ENCODE measurements at places on chromosomes 4 and X.

- no peak for DNase-seq
- no peaks in the 10 kb centered on the region for H3K36me3 ChIP-seq
- peak overlapping the region; percentile 3 for H3K27ac ChIP-seq
- no peaks in the 10 kb centered on the region for H3K4me1 ChIP-seq
Observed at GRCh38 chrX:119655125-119655524, 37.8 kb downstream of the SEPTIN6 start.

DNA sequence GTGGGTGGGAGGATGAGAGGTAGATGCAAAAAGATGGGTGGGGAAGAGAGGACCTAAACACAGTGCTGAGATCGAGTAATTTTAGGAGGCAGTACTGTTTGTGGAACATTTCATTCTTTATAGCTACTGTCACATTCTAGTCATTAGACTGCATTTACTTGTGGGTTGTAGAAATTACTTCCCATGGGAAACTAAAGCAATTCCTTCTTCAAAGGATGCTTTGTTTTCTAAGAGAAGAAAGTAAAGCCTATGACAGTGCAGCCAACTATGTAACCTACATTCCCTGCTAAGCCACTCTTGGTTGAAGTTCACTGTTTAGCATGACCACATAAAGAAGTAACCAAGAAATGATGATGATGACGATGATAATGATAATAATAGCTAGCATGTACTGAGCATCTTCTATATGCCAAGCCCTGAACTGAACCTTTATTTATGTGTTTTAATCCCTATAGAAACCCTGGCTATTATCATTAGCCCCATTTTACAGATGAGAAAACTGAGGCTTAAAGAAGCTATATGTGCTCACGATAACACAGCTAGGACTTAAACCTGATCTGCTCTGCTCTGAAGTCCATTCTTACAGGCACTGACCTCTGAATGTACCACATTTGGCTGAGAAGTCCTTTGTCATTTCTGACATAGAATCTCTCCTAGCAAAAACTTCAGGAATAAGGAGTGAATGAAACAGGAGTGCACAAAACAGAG, 114.5 kb upstream of the KIT start:
- no peaks in the 10 kb centered on the region for H3K27me3 ChIP-seq
- no peak for DNase-seq
- no peak overlapping the region for H3K4me3 ChIP-seq
- no peaks in the 10 kb centered on the region for H3K36me3 ChIP-seq

- H3K27me3 ChIP-seq, result no peaks in the 10 kb centered on the region
- DNase-seq, result no peak
- H3K4me3 ChIP-seq, result no peak overlapping the region
- H3K36me3 ChIP-seq, result no peaks in the 10 kb centered on the region
- H3K4me1 ChIP-seq, result peaks cover 14% of the 10 kb centered on the region
Observed at GRCh38 chr4:118327554-118328241, 25.1 kb downstream of the PRSS12 start.

GRCh38 chr4:8599657-8600056, 7.1 kb downstream of the CPZ start:
- H3K27ac ChIP-seq, result peak overlapping the region; percentile 56
- H3K36me3 ChIP-seq, result no peaks in the 10 kb centered on the region
- no peaks in the 10 kb centered on the region for H3K27me3 ChIP-seq
- peaks cover 29% of the 10 kb centered on the region for H3K4me1 ChIP-seq
- DNase-seq, result no peak

DNA sequence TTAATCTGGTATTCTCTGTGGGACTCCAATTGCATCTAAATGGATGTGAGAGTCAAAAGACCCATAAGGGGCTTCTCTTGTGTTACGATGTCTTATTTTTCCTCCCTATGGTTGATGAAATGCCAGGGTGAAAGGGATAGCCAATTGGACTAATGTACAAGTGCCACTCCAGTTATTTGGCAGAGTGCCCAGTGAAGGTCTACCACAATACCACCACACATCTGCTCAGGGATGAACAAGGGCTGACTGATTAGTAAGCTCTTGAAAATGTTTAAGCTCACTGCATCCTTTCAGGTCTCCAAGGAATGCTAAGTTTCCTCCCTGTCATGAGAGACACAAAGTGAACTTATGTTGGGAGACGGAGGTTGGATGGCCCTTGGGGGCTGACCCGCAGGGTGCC, 57.8 kb downstream of the HEPH start:
- H3K27me3 ChIP-seq, result no peaks in the 10 kb centered on the region
- H3K27ac ChIP-seq, result no peak overlapping the region
- DNase-seq, result no peak
- no peaks in the 10 kb centered on the region for H3K4me1 ChIP-seq
- H3K4me3 ChIP-seq, result no peak overlapping the region

DNA sequence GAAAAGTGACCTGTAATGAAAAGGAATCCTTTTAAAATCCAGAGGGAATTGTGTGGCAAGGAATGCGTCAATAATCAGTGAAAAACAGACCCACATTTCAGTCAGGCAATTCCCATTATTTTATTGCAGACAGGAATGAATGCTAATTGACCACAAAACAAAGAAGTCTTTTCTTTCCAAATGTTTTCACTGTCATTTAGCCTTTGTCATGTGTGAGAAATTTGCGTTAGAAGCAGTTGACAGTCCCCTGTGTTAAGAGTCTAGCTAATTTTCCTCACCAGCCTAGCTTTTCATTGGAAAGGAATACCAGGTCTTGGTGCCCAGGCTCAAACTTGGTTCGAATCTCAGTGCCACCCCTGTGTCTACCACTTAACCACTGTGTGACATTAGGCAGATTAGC, 83.4 kb downstream of the KIT start:
- no peaks in the 10 kb centered on the region for H3K27me3 ChIP-seq
- H3K36me3 ChIP-seq, result no peaks in the 10 kb centered on the region
- no peak overlapping the region for H3K4me3 ChIP-seq
- H3K4me1 ChIP-seq, result no peaks in the 10 kb centered on the region

GRCh38 chrX:136347706-136348105, 46.9 kb downstream of the ADGRG4 start:
- no peaks in the 10 kb centered on the region for H3K4me1 ChIP-seq
- no peaks in the 10 kb centered on the region for H3K27me3 ChIP-seq
- no peak overlapping the region for H3K27ac ChIP-seq
- no peaks in the 10 kb centered on the region for H3K36me3 ChIP-seq
- H3K4me3 ChIP-seq, result no peak overlapping the region

GRCh38 chr4:62243895-62244294, 1043.8 kb downstream of the ADGRL3 start:
- no peak for DNase-seq
- no peak overlapping the region for H3K27ac ChIP-seq
- no peaks in the 10 kb centered on the region for H3K4me1 ChIP-seq
- H3K4me3 ChIP-seq, result no peak overlapping the region

DNA sequence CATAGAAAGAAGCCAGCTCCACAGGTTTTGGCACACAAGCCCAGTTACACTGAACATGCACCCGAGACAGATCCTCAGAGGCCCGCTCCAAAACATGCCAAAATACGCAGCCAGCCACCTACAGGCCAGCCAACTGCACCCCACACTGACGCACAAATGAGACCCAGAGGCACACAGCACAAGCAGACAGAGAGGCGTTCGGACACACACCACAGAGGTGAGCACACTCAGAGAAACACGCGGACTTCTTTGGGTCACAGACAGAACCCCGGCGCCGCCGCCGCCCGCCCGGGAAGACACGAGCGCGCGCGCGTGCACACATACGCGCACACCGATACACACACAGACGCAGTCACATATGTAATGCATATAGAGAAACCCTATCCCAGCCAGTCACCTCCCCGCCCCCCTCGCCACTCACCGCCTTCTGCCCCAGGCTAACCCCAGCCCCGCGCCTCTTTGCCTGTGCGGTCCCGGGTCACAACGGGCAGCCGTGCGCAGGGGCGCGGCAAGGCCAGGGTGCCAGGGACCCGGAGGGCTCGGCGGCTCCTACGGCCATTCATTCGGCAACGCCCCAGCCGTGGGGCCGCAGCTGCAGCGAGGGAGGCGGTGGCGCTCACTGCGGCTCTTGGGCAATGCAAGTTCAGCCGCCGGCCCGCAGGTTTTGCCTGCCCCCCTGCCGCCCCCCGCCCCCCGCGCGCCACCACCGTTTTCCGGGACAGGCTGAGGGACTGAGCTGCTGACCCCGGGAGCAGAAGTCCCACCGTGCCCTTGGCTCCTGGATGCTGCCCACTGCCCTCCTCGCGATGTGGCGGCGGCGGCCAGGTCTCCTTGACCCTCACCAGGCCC, 553 bp downstream of the SEPTIN6 start:
- no peaks in the 10 kb centered on the region for H3K27me3 ChIP-seq
- no peaks in the 10 kb centered on the region for H3K36me3 ChIP-seq
- peaks cover 8% of the 10 kb centered on the region for H3K4me1 ChIP-seq
- H3K27ac ChIP-seq, result peak overlapping the region; percentile 78

- no peak overlapping the region for H3K4me3 ChIP-seq
- H3K4me1 ChIP-seq, result no peaks in the 10 kb centered on the region
- DNase-seq, result no peak
- no peaks in the 10 kb centered on the region for H3K27me3 ChIP-seq
- H3K36me3 ChIP-seq, result no peaks in the 10 kb centered on the region
Observed at GRCh38 chr4:161949946-161950725, 213.7 kb downstream of the FSTL5 start.

GRCh38 chrX:46433892-46434291, 111.3 kb downstream of the ZNF674 start:
- no peak overlapping the region for H3K27ac ChIP-seq
- H3K4me1 ChIP-seq, result no peaks in the 10 kb centered on the region
- H3K36me3 ChIP-seq, result no peaks in the 10 kb centered on the region
- no peak for DNase-seq

DNA sequence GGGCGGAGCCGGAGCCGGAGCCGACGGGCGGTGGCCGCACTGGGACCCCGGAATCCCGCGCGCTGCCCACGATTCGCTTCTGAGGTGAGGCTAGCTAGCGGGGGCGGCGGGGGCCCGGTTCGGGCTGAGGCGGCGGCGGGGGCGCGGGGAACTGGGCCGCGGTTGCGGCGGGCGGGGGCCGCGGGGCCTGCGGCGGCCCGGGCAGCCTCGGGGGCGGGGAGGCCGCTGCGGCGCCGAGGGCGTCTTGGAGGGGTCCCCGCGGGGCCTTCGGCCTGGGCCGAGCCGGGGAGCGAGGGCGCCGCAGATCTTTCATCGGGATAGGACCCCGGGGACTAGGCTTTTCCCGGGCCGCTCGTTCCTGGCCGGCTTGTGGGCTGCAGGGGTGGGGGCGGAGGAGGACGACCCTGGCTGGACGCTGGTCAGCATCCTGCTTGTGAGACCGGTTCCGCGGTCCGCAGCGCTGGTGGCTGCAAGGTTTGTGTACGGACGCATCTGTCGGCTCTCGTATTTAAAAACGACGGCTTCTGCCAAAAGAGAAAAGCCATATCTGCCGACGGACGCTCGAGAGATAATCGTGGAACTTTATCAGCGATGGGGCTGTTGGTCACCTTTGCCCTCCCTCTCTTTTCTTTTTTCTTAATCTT, 419 bp downstream of the ADD1 start:
- no peak for DNase-seq
- peak overlapping the region; percentile 74 for H3K4me3 ChIP-seq
- peaks cover 57% of the 10 kb centered on the region for H3K4me1 ChIP-seq
- H3K36me3 ChIP-seq, result no peaks in the 10 kb centered on the region
- peak overlapping the region; percentile 96 for H3K27ac ChIP-seq

DNA sequence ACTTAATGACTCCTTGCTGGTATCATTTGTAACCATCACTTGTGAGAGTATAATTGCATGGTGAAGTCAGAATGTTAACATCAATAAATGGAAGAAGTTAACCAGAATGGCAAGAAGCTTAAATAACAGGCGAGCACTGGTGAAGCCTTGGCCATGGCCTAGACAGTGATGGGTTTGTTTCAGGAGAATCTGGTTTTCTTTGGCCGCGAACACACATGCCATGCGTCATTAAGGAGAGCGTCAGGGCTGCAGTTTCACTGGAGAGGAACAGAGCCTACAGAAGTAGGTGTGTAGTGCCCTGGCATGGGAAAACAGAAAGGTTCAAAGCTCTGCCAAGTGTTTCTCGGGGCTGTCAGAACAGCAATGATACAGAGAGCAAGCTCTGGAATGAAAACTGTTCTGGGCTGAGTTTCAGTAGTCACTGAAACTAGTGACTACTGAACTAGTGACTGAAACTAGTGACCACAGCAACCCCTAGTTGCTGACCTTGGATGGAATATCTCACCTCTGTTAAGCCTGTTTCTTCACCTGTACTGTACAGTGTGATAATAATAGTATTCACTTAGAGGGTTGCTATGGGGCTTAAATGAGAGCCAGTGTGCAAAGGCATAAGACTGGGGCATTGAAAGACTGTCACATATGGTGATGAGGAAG, 93.8 kb downstream of the C4orf51 start:
- peaks cover 9% of the 10 kb centered on the region for H3K36me3 ChIP-seq
- no peak for DNase-seq
- H3K4me1 ChIP-seq, result no peaks in the 10 kb centered on the region
- no peak overlapping the region for H3K27ac ChIP-seq
- H3K4me3 ChIP-seq, result no peak overlapping the region
- no peaks in the 10 kb centered on the region for H3K27me3 ChIP-seq

GRCh38 chr4:145808021-145808650, 128.2 kb downstream of the C4orf51 start:
- no peak for DNase-seq
- H3K27ac ChIP-seq, result no peak overlapping the region
- no peaks in the 10 kb centered on the region for H3K36me3 ChIP-seq
- no peaks in the 10 kb centered on the region for H3K27me3 ChIP-seq

GRCh38 chr4:107115185-107115847, 79.2 kb upstream of the DKK2 start:
- no peak overlapping the region for H3K27ac ChIP-seq
- no peak for DNase-seq
- H3K4me1 ChIP-seq, result no peaks in the 10 kb centered on the region
- no peaks in the 10 kb centered on the region for H3K36me3 ChIP-seq

GRCh38 chr4:159017323-159018026, 85.4 kb upstream of the RAPGEF2 start:
- H3K36me3 ChIP-seq, result no peaks in the 10 kb centered on the region
- H3K4me3 ChIP-seq, result no peak overlapping the region
- no peaks in the 10 kb centered on the region for H3K4me1 ChIP-seq
- no peak for DNase-seq
- no peak overlapping the region for H3K27ac ChIP-seq

- H3K4me3 ChIP-seq, result no peak overlapping the region
- H3K27ac ChIP-seq, result no peak overlapping the region
- DNase-seq, result no peak
- no peaks in the 10 kb centered on the region for H3K27me3 ChIP-seq
- no peaks in the 10 kb centered on the region for H3K4me1 ChIP-seq
- H3K36me3 ChIP-seq, result no peaks in the 10 kb centered on the region
Observed at GRCh38 chrX:18992829-18993228, 8.9 kb upstream of the PHKA2 start.

- H3K4me1 ChIP-seq, result no peaks in the 10 kb centered on the region
- H3K36me3 ChIP-seq, result no peaks in the 10 kb centered on the region
- no peaks in the 10 kb centered on the region for H3K27me3 ChIP-seq
- no peak for DNase-seq
- H3K4me3 ChIP-seq, result no peak overlapping the region
Observed at GRCh38 chr4:139785356-139785755, 119.7 kb downstream of the MGST2 start.

GRCh38 chrX:96841325-96841724, 42.4 kb upstream of the RPA4 start:
- no peak for DNase-seq
- no peak overlapping the region for H3K27ac ChIP-seq
- no peaks in the 10 kb centered on the region for H3K27me3 ChIP-seq
- H3K4me1 ChIP-seq, result no peaks in the 10 kb centered on the region
- H3K4me3 ChIP-seq, result no peak overlapping the region
